ENCODE measurements at places on chromosomes 13 and 19. TPM values are rescaled to one million over a fixed set of nuclear protein-coding genes. Genes with fewer than 3 reads are reported as not detected.
A peak's percentile ranks its signal among the peaks of the same experiment; 100 is the strongest.

- no peak for DNase-seq
These were observed 17.3 kb upstream of the OXGR1 start for GRCh38 chr13:97011446-97012131.

DNA sequence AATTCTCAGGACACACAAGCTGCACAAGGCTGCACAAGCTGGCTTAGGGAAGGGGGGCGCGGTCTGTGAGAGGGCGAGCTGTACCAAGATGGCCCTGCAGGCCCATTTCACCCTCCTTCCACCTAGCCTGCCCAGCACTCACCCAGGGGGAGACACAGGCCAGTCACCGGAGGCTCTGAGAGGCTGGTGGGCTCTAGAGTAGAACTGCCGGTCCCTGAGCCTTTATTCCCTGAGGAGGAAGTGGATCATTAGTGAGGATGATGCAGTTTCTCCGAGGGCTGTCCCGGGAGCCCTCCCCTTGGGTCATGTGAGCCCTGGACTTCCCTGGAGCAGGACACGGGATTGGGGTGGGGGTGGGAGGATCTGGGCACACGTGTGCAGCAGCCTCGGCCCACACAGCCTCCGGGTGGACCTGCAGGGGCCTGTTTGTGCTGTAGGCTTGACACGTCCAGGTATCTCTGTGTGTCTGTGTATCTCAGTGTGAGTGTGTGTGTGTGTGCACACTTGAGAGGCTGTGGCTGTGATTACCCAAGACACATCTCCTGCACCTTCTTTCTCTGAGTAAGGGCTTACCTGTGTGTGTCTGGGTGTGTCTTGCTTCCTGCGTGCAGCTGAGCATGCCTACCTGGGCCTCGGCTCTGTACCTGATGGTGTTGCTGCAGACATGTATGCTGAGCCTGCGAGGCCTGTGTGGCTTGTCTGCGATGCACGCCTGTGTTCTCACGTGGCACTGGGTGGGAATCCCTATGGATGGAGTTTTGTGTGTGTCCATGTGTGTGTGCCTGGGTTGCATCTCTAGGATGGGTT lies at the start of gene ACP5:
TSS of gene ACP5 (minus strand) at position 195 of the 807 bp plus-strand sequence. CDS start 328 bp downstream, outside the sequence.
- DNase-seq: no peak

DNA sequence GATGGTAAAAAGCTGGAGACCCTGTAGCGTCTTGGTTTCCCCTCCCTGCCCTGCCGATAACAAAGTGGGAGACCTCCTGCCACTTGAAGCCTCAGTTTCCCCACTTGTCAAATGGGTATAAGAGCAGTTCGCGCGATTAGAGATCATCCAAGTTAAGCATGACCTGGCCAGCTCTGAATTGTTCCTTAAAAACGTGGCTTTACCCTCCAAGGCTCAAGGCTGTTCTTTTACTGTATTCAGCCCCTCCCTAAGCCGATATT lies 421 bp downstream of the TNPO2 start:
- DNase-seq: no peak

DNA sequence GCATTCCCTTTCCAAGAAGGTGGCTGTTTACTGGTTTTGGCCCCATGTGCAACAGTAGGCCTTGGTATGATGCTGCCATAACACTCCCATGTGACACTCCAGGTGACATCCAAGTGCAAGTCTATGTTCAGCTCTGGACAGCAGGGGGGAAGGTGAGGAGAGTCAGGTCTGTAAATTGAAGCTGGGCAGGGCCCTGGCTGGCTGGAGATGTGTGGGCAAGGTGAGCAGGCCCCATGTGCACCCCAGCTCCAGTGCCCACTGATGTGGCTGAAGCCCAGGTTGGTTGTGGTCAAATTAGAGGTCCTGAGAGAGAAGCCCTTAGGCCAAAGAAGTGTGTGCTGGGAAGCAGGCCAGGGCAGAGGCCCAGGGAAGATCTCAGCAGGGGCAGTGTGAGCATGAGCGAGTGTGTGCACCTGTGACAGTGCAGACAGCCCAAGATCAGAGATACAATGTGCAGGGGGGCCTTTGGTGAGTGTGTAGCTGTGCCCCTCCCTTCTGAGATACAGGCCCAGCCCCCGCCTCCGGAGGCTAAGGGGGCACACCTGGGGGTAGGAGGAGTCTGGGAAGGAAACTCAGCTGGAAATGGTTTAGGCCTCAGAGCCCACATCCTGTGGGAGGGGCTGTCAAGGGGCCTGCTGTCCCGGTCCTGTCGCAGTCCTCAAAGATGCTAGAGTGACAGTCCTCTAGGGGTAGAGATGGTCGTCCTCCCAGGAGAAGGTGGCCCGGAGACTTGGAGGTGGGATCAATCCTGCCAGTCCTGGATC lies 18.6 kb downstream of the DEDD2 start:
- DNase-seq: no peak

DNA sequence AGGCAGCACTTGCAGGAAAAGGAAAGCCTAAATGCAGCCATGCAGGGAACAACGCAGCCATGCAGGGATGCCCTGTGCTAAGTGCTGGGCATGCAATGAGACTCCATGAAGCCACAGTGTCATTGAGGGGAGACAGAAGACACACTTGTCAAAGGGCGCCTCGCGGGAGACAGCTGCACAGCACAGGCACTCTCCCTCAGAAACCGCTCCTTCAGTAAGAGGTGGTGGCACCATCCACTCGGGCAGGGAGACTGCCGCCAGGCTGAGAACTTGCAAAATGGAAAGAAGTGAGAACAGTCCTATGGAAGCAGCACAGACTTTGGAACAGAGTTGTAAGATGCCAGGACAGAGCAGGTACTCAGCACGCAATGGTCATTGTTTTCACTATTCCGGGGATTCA lies 51.1 kb downstream of the GGACT start:
- DNase-seq: no peak

GRCh38 chr13:29106651-29107050 lies 286.5 kb downstream of the MTUS2 start:
- DNase-seq: no peak

DNA sequence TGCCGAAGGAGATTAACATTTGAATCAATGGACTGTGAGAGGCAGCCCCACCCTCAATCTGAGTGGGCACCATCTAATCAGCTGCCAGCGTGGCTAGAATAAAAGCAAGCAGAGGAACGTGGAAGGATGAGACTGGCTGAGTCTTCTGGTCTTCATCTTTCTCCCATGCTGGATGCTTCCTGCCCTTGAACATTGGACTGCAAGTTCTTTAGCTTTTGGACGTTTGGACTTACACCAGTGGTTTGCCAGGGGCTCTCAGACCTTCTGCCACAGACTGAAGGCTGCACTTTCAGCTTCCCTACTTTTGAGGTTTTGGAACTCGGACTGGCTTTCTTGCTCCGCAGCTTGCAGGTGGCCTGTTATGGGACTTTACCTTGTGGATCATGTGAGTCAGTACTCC lies 14.7 kb downstream of the NHLRC3 start:
- DNase-seq: no peak

GRCh38 chr13:33945477-33945876 lies 127.5 kb downstream of the RFC3 start:
- no peak for DNase-seq

GRCh38 chr19:47503130-47503825 lies 11.6 kb downstream of the NAPA start:
- no peak for DNase-seq

DNA sequence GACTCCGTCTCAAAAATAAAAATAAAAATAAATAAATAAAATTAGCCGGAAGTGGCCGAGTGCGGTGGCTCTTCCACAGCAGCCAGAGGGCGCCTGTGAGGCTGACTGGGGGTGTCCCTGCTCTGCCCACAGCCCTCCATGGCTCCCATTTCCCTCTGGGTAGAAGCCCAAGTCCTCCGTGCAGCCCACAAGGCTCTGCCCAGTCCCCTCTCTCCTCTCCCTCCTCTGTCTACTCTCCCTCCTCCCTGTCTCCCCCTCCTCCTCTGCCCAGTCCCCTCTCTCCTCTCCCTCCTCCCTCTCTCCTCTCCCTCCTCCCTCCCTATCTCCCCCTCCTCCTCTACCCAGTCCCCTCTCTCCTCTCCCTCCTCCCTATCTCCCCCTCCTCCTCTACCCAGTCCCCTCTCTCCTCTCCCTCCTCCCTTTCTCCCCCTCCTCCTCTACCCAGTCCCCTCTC lies 20.4 kb downstream of the MISP start:
- peak; percentile 56 for DNase-seq

DNA sequence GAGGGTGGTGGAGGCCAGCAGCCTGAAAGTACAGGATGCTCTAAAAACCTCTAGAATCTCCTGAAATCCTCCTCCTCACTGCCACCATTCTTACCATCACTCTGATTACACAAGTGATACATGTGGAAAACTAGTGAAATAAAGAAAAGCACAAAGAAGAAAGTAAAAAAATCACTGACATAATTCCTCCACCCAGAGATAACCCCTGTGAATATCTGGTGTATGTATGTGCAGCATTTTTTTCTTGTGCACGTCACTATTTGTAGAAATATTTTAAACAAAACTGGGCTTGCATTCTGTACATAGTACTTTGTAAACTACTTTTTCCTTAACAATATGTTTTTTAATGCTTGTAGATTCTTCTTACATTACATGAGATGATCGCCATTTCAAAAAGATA lies 73.2 kb downstream of the CDADC1 start:
- no peak for DNase-seq

DNA sequence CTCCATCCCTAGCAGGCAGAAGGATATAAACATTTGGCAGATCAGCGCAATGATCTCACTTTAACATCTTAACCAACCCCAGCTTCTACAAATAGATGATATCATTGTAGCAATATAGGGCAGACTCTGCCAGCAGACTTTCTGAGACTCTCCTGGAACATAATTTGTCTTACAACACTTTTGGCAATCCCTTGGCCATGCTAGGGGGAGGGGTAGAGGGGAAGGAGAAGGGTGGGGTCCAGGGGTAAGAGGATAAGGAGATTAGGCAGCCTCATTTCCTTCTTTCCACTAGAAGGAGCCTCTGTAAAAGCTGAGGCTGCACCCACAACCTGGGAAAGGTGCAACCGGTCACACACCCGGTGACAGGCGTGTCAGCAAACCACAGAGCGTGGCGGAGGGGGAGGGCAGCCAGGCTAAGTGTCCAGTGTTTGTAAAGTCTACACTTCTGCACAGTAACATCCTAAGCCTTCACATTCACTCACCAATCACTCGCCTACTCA lies 8.7 kb upstream of the UBAC2 start:
- peak; percentile 4 for DNase-seq

DNA sequence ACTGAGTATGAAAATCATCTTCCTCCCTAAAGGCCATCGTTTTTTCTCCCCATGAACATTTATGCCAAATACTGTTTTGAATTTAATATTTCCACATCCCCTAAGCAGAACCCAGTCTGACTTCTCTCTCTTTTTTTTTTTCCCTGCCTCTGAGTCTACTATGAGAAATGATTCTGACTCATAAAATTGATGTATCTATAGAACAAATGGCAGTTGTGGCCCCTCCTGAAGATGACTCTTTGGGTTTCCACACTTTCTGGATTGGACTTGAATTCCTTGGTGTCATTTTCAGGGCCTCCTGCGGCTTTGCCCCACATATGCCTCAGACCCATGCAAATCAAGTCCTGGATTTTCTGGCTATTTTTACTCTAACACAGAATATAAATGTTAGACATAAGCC lies 22.7 kb upstream of the NAXD start:
- DNase-seq: no peak

GRCh38 chr13:40987606-40988280 lies 31.4 kb downstream of the ELF1 start:
- no peak for DNase-seq

DNA sequence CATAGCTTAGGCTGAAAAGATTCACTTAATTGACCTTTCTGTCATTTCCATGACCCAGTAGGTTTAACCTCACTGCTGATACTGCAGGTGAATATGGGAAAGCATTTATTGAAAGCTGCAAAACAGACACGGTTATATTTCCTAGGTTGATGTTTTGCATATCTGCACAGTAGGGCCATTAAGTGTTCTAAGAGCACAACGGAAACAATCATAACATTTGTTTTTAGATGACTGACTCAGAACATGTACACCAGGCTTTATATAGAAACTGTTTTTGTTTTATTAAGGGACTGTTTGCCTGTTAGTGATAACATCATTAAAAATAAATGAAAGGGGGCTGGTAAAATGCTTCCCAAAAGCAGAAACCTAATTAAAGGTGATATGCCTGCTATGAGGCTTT lies 367.8 kb downstream of the DACH1 start:
- DNase-seq: no peak

DNA sequence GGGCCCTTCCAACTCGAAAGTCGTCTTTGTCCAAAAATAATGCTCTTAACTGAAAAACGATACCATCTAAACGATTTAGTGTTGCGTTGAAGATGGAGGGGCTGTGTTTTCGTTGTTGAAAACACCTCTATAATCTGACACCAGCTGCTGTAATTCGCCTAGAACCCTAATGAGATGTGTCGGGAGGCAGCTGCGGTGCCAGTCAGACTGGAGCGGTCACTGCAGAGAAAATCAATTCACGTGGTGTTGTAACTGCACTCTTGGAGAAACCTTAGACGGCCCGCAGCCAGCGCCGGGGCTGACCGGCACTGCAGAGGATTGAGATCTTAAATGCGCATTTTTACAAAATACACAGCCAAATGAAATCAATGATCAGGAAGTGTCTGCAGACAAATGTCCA lies 339.1 kb downstream of the ZNF536 start:
- no peak for DNase-seq

- DNase-seq: no peak
These were observed 364.7 kb downstream of the ENOX1 start for GRCh38 chr13:43422116-43422515.

GRCh38 chr19:53812335-53812734 lies 11.8 kb downstream of the NLRP12 start:
- DNase-seq: no peak

- no peak for DNase-seq
These were observed 690 bp downstream of the HCN2 start for GRCh38 chr19:590396-590745.

ONECUT3 gene
- total RNA-seq: not detected

YJEFN3 gene
- total RNA-seq: 2.5 TPM

RNF225 gene
- 0.26 TPM for total RNA-seq

PROZ gene
- not detected for total RNA-seq

SMARCA4 gene
- 116 TPM for total RNA-seq

CEACAM5 gene
- total RNA-seq: not detected

NACC1 gene
- 136 TPM for total RNA-seq

AMH gene
- 2.5 TPM for total RNA-seq
